NCI-H1048 (cell line): ENCODE measurements at places on chromosomes 2 and 18.

DNA sequence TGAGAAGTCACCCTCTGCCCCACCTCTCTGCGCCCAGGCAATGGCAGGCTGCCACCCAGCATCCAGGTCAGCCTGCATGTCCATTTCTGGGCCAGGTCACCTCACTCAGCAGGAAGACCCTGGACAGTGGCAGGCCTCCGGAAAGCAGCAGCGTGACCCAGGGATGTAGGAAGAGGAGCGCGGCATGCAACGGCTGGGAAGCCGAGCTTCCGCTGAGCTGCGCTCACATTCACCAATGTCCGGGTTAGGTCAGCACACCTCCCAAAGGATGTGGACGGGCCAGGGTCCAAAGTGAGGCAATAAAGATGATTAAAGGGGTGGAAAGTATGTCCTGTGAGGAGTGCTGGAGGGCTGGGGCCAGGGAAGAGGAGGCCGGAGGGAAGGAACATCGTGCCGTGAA lies 174.5 kb downstream of the CTIF start:
- DNase-seq: no peak

DNA sequence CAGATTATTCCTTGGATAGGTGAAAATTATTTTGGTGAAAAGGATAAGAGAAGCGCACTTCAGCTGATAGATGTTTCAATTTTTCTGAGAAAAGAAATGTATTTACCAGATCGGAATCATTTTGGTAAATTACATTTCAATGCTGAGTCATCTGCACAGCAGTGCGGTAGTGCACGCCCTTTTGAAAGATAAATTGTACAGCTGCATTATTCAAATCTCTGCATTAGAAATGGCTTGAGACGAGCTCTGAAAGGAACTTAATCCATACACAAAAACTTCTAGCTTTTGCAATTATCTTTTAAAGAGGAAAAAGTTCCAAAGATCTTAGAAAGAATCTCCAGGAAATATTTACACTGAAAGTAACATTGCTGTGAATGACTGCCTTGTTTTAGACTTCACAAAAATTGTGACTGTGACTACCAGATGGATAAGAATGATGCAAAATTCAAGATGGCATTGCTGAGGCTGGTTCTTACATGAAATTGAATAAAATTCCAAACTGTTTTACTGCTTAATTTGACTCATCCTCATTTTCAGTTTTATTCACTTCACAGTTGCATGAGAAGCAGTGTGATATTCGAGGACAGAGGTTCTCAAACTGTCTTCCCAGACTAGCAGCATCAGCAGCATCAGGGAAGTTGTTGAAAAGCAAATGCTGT lies 161.7 kb downstream of the RND3 start:
- DNase-seq: no peak

DNA sequence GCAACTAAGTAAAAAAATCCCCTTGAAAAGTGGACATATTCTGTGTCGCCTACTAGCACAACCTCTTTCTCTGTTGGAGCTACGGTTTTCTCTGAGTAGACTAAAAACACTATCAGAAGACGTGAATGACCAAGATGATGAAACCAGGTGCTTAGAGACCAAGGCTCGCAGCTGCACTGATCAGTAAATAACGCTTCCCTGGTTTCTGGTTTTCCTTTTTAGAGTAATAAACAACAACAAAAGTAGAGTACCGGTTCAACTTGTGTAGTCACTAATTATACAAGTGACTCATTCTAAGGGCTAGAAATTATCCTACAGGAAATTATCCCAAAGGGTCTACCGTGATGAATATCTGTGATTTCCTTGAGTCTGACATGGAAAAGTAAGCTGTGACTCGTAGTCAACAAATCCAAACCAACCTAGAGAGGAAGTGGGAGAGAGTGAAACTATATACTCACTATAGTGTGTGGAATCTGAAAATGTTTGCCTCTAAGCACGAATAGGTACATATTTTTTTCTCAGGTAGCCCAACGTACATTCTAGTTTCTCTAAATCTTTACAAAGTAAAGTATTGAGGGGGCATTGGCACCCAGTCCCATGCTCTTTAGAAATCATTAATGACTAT lies 17.8 kb downstream of the RASGRP3 start:
- no peak for DNase-seq

- DNase-seq: no peak
These were observed 65.1 kb upstream of the SLC25A52 start for GRCh38 chr18:31825772-31826171.

- no peak for DNase-seq
These were observed 94.9 kb downstream of the AGAP1 start for GRCh38 chr2:235588750-235589149.

DNA sequence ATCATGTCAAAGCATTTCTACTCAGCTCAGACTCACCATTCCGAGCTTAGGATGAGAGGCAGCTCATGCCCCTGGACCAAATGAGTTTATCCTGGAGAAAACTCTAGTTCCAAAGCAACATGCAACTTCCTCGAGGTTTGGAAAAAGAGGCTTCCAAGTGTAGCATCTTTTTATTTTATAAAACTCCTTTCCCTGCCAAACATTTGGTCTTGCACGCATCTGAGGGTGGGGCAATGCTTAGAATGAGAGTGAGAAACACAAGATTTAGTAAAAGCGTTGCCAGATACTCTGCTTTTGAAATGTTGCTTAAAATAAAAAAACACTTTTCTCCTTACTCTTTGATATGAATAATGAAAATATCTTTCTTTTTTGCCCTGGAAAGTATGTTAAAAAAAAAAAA lies 151.5 kb downstream of the NCKAP5 start:
- DNase-seq: no peak

- peak; percentile 17 for DNase-seq
These were observed 59.7 kb downstream of the PTH2R start for GRCh38 chr2:208466151-208466919.

- no peak for DNase-seq
These were observed 146.8 kb upstream of the MSH6 start for GRCh38 chr2:47636176-47636575.

- no peak for DNase-seq
These were observed 26.1 kb downstream of the ADCY3 start for GRCh38 chr2:24893934-24894333.

GRCh38 chr18:22814329-22814703 lies 118.8 kb upstream of the RBBP8 start:
- DNase-seq: no peak

GRCh38 chr2:98777076-98777475 lies 46.1 kb upstream of the MGAT4A start:
- DNase-seq: no peak

DNA sequence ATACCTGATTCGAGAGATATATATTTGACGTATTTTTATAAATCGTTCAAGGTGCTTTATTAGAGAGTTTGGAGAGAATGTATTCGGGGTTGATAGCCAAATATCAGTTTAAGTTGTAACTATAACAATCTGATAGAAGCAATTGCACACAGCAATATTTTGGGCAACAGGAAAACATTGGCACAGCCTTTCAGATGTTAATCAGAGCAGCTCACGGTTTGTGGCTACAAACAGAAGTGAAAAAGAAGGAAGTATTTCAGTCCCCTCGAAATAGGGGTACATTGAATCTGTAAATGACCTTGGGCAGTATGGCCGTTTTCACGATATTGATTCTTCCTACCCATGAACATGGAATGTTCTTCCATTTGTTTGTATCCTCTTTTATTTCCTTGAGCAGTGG lies 20.6 kb downstream of the SERPINB10 start:
- no peak for DNase-seq

DNA sequence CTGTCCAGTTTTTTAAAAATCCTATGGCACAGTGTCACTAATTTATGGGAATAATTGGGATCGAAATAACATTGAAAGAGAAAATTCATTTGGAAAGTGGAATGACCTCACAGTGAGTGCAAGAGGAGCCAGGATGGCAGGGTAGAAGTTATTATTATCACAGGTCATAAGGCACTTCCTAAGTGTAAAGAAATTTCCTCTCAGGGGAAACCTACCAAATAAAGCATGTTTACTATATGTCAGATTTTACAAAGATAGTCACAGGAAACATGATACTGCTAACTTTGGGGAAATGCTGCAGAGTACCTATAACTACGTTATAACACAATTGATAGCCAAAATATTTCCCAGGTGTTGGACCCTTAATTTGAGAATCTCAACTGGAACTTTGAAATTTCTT lies 226.3 kb upstream of the SMAD7 start:
- no peak for DNase-seq

DNA sequence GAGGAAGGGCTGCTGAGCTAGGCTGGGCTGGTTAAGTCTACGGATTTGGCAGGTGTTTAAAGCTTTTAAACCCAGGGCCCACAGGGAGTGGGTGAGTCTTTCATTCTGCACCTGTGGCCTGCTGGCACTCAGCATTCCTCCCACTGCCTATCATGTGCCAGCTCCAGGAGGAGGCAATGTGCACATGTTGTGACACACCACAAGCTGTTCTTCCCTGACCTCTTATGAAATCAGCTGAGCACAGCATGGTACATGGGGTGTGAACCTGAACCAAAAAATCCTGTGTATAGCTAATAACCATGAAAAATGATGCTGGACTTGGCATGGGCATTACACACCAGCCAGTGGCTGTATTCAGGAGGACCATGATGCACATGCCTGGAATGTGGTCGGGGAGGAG lies 297.9 kb upstream of the MMADHC start:
- no peak for DNase-seq

DNA sequence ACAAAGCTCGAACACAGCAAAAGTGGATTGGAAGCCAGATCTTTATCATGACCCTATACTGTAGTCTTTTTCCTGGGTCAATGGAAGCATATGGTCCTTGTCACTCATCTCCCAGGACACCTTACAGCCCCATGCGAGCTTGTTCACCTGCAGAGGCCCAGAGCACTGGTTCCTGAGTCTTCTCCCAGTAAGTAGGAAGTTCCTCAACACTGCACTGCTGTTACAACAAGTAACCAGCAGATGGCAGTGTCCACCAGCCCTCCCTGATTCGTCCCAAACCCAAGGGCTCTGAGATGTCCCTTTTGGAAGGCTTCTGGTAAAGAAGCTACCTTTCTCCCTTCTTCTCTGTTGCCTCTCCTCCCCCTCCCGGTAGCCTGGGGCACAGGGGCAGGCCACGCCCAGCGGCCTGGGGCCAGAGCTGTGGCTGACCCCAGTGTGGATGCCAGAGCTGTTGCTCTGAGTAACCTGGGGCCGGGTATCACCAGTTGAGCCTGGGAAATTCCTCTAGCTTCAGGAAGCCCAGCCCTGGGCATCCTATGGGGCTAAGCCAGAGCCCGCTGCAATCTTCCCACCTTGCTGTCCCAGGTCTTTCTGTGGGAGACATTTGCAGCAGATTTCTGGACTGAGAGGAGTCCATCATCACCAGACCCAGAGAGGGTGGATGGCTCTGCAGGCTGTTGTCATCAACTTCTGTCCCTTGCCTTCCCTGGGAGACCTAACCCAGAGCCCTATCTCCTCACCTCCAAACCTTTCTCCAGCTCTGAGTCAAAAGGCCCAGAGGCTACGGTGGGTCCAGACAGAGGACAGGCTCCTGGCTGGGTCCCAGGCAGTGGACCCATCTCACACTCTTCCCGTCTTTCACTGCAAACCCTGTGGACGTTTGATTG lies 5.3 kb upstream of the GDF7 start:
- no peak for DNase-seq

- DNase-seq: no peak
These were observed 434.7 kb downstream of the PTPRM start for GRCh38 chr18:8001711-8002301.

DNA sequence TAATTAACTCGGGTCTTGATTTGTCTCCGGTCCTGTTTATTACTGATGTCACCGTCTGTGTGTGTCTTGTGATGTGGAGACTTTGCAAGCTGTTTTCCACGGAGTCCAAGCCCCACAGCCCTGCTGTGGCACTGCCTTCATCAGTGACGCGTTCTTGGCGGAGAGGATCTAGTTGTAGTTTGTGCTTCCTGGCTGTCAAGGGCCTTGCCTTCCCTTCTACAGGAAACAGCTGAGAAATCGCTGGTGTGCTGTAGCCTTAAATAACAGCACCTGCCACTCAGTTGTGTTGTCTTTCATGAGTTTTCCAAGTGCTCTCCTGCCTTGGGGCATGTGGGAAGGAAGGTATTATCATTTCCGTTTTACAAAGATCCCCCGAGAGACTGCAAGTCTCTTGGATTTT lies 26.3 kb downstream of the CTIF start:
- no peak for DNase-seq

- no peak for DNase-seq
These were observed 195.3 kb upstream of the EPHA4 start for GRCh38 chr2:221767106-221768012.

- DNase-seq: no peak
These were observed 585.8 kb downstream of the CNTNAP5 start for GRCh38 chr2:124610866-124611265.

- DNase-seq: no peak
These were observed 289.5 kb upstream of the MMADHC start for GRCh38 chr2:149877074-149877473.

GRCh38 chr2:234459401-234460009 lies 37.4 kb downstream of the ARL4C start:
- no peak for DNase-seq

GRCh38 chr2:202203348-202203747 lies 35.0 kb downstream of the SUMO1 start:
- no peak for DNase-seq

- DNase-seq: no peak
These were observed 10.5 kb downstream of the CAPN13 start for GRCh38 chr2:30796699-30797098.

- DNase-seq: no peak
These were observed 137.4 kb downstream of the ACOXL start for GRCh38 chr2:110869472-110870446.

DNA sequence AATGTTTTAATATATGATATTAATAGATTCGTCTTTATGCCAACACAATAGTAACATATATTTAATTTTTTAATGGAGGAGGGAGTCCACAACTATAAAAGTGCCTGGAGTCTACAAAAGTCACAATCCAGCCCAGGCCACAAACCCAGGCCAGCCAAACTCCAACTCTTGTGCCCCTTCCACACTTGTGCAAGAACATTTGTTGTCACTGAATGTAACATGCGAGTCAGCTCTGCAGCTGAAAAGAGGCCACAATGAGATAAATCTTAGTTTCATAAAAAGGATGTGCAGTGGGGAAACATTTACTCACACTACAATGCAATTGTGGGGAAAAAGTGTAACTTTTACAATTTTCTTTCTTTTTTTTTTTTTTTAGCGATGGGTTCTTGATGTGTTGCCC lies 110.8 kb downstream of the MCFD2 start:
- DNase-seq: no peak
